ENCODE measurements at places on chromosomes 12 and 14. TPM values are rescaled to one million over a fixed set of nuclear protein-coding genes. Genes with fewer than 3 reads are reported as not detected.

The NKX2-1 gene
- not detected for polyA plus RNA-seq

The KRT86 gene
- polyA plus RNA-seq, result 0.19 TPM

The VRTN gene
- not detected for polyA plus RNA-seq

The HOXC11 gene
- polyA plus RNA-seq, result not detected

The CACNA2D4 gene
- polyA plus RNA-seq, result not detected

The ARHGDIB gene
- polyA plus RNA-seq, result 8.2 TPM

The KRT85 gene
- not detected for polyA plus RNA-seq

The GNPTAB gene
- 20.9 TPM for polyA plus RNA-seq

The MYBPC1 gene
- polyA plus RNA-seq, result 0.60 TPM

The PRB2 gene
- not detected for polyA plus RNA-seq

The DAO gene
- polyA plus RNA-seq, result 35.5 TPM

The EIF2B1 gene
- polyA plus RNA-seq, result 17.3 TPM

The MFAP5 gene
- not detected for polyA plus RNA-seq

The KRT77 gene
- polyA plus RNA-seq, result not detected

The DLK1 gene
- polyA plus RNA-seq, result not detected

The CCDC177 gene
- 0.13 TPM for polyA plus RNA-seq

The KLHL33 gene
- 0.16 TPM for polyA plus RNA-seq

The GLRX5 gene
- 37.4 TPM for polyA plus RNA-seq

The NPFF gene
- not detected for polyA plus RNA-seq

The CABP1 gene
- 13.1 TPM for polyA plus RNA-seq

The AICDA gene
- polyA plus RNA-seq, result not detected

The RNASE4 gene
- polyA plus RNA-seq, result not detected

The DNAH10 gene
- polyA plus RNA-seq, result 1.8 TPM

The CARMIL3 gene
- polyA plus RNA-seq, result 1.0 TPM

The NELL2 gene
- polyA plus RNA-seq, result 250 TPM

The MMP19 gene
- polyA plus RNA-seq, result not detected

The ERBB3 gene
- 0.07 TPM for polyA plus RNA-seq

The EIF2S3B gene
- polyA plus RNA-seq, result 0.67 TPM

The NPAS3 gene
- polyA plus RNA-seq, result 15.9 TPM

The CCND2 gene
- 110 TPM for polyA plus RNA-seq

The PUS1 gene
- polyA plus RNA-seq, result 1.8 TPM

The PTGER2 gene
- not detected for polyA plus RNA-seq

The TOMM20L gene
- polyA plus RNA-seq, result not detected

The MRPL52 gene
- polyA plus RNA-seq, result 87.3 TPM

The EXOC3L4 gene
- not detected for polyA plus RNA-seq

The C12orf50 gene
- not detected for polyA plus RNA-seq

The CAPZA3 gene
- not detected for polyA plus RNA-seq

The TWF1 gene
- 31.5 TPM for polyA plus RNA-seq

The PLA2G1B gene
- not detected for polyA plus RNA-seq

The NDUFA9 gene
- 438 TPM for polyA plus RNA-seq

The ZNF26 gene
- polyA plus RNA-seq, result 2.8 TPM

The ADCY4 gene
- polyA plus RNA-seq, result not detected

The CLEC6A gene
- polyA plus RNA-seq, result not detected

The FOXN4 gene
- 0.40 TPM for polyA plus RNA-seq

The SYT1 gene
- 227 TPM for polyA plus RNA-seq

The BLTP3B gene
- polyA plus RNA-seq, result 33.7 TPM

The OVCH1 gene
- 3.0 TPM for polyA plus RNA-seq

The CLECL1 gene
- polyA plus RNA-seq, result not detected

The MYH7 gene
- polyA plus RNA-seq, result not detected

The REC8 gene
- 6.9 TPM for polyA plus RNA-seq
